ENCODE measurements at places on chromosomes 13 and 19. TPM values are rescaled to one million over a fixed set of nuclear protein-coding genes. Genes with fewer than 3 reads are reported as not detected.

GRCh38 chr13:79782541-79783205 lies 301.7 kb downstream of the NDFIP2 start:
- DNase-seq, result no peak

Gene C19orf33
- total RNA-seq, result 61.5 TPM

DNA sequence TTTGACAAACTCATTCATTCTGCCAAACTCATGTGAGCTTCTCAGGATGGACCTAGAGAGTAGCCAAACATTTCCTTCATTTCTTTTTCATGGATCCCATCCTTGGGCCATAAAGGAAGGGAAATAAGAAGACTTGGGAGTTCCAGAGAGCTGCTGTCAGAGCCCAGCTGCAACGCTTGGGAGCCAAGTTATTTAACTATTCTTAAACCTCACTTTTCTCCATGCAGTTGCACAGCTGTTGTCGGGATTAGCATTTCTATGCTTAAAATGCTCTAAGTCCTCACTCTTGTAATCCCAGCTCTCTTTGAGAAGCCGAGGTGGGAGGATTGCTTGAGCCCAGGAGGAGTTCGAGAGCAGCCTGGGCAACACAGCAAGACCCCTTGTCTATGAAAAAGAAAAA lies 11.7 kb upstream of the CASP14 start:
- no peak for DNase-seq

DNA sequence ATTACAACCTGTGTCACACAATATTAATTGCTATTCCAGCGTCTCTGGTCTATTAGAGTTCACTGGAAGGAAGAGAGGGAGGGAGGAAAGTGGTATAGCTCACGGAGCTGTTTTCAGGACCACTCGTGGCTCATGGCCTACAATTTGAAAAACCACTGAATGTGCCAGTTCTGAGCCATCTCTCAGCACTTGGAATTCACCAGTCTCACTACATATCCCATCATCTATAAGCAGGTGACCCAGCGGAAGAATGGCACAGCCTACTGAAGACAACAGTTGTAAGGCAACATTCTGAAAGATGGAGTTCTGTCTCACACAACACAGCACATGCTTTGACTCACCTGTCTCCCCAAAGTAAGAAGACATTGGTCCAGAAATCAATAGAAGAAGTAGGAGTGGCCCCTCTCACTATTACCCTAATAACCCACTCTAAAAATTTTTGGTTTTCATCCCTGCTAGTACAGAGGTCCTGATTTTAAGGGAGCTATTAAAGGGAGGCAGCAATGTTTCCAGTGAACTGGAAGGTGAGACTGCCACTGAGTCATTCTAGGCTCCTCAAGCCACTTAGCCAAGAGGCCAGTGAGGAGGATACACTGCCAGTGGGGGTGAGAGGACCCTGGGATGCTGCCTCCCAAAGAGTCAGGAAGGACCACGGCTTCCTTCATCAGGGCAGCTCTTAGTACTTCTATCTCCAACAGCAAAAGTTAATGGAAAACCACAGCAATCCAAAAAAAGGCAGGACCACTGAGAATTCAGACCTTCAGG lies 50.0 kb upstream of the DOCK9 start:
- DNase-seq, result no peak

DNA sequence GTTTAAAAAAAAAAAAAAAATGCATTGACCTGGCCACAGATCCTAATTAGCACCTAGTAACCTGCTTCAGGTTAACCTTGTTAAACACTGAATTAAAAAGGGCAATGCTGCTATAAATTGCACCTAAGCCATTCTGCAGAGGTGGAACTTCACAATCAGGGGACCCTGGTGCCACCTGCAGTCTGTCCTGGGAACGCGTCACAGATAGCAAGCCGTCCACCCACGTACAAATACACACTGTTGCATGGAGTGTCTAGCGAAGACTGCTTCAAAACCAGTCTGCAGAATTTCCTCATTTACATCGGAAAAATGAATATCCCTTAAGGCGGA lies 169.3 kb downstream of the COL4A1 start:
- no peak for DNase-seq

DNA sequence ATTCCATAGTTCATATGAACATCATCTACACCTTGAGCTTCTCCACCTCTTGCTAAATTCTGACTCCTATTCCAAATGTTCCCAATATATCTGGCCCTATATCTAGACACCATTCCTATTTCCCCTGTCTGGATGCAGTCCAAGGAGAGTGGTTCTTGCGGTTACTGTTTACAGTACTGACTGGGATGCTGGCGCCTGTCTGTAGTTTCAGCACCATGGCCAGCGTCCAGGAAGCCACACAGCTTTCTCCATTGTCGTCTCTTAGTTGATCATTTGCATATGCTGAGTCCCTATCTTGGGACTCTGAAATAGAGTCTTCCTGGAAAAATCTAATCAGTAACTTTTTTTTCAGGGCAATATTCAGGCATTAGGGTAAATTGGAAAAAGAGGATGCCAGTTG lies 14.9 kb downstream of the LAIR2 start:
- DNase-seq, result no peak

Gene CCDC169
- not detected for total RNA-seq

GRCh38 chr13:99980824-99981734 lies 505 bp upstream of the ZIC2 start:
- DNase-seq, result no peak

DNA sequence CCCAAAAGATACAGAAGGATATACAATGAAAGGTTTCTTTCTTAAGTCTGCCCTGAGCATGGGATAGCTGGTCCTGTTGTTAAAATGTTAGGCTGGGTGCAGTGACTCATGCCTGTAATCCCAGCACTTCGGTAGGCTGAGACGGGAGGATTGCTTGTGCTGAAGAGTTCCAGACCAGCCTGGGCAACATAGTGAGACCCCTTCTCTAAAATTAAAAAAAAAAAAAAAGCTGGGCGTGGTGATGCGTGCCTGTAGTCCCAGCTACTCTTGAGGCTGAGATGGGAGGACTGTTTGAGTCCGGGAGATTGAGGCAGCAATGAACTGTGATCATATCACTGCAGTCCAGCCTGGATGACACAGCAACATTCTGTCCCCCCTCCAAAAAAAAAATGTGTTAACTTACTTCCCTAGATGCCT lies 52.5 kb upstream of the SHKBP1 start:
- DNase-seq, result no peak

Gene ARRDC5
- total RNA-seq, result 1.1 TPM

DNA sequence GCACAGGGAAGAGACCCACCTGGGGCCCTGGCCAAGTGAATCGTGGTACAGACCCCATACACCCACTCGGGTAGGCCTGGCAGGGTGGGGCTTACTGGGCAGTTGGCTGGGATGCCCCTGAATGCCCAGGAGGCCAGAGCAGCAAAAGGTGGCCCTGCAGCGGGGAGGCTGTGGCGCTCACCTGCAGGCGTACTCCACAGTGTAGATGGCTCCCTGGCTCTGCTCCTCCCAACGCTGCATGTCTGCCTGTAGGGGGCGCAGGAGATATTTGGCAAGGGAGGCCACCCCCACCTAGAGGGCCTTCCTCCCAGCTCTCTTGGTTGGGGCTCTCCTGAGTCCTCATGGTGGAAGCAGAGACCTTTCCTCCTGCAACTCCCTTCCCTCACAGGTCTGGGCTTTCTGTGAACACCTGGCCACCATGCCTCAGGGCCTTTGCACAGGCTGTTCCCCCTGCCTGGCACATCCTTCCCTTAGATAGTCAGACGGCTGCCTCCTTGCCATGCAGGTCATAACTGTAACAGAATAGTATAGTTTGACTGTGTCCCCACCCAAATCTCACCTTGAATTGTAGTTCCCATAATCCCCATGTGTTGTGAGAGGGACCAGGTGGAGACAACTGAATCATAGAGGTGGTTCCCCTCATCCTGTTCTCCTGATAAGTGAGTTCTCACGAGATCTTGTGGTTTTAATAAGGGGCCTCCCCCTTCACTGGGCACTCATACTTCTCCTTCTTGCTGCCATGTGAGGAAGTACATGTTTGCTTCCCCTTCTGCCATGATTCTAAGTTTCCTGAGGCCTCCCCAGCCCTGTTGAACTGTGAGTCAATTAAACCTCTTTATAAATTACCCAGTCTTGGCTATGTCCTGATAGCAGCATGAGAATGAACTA lies 5.9 kb downstream of the BORCS8 start:
- DNase-seq, result no peak

Gene TSHZ3
- total RNA-seq, result 10.6 TPM

Gene PSENEN
- total RNA-seq, result 32.5 TPM

Gene NPHS1
- total RNA-seq, result 0.48 TPM

- DNase-seq, result peak; percentile 90
Observed at GRCh38 chr19:41144403-41144802, 30.2 kb downstream of the CYP2F1 start.

Gene TYROBP
- total RNA-seq, result 171 TPM

GRCh38 chr19:30163663-30164062 lies 208.5 kb upstream of the ZNF536 start:
- no peak for DNase-seq

DNA sequence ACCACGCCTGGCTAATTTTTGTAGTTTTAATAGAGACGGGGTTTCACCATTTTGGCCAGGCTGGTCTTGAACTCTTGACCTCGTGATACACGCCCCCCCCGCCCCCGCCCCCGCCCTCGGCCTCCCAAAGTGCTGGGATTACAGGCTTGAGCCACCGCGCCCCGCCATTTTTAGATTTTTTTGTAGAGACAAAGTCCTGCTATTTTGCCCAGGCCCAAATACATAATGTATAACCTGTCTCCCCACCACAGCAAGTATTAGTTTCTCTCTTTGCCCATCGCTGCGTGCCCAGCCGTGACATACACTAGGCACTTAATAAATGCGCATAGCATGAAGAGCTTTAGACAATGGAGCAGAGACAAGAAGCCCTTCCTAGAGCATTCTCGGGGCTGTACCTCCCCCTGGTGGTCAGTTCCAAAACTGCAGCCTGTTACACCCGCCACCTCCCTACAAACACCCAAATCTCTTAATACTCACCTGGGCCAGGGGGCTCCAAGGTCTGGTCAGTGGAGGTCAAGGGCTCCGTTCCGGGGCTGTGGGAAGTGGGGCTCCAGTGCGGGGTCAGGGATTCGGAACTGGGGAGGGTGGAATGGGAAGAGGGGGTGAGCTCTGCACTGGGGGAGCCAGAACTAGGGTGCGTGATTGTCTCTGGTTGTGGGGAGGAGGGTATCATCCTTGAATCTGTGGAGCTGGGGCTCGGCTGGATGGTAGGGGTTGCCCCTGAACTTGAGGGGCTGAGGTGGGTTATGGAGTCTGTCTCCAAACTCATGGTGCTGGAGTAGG lies 22.5 kb downstream of the IQCN start:
- peak; percentile 84 for DNase-seq

Gene ZNF844
- 2.5 TPM for total RNA-seq

DNA sequence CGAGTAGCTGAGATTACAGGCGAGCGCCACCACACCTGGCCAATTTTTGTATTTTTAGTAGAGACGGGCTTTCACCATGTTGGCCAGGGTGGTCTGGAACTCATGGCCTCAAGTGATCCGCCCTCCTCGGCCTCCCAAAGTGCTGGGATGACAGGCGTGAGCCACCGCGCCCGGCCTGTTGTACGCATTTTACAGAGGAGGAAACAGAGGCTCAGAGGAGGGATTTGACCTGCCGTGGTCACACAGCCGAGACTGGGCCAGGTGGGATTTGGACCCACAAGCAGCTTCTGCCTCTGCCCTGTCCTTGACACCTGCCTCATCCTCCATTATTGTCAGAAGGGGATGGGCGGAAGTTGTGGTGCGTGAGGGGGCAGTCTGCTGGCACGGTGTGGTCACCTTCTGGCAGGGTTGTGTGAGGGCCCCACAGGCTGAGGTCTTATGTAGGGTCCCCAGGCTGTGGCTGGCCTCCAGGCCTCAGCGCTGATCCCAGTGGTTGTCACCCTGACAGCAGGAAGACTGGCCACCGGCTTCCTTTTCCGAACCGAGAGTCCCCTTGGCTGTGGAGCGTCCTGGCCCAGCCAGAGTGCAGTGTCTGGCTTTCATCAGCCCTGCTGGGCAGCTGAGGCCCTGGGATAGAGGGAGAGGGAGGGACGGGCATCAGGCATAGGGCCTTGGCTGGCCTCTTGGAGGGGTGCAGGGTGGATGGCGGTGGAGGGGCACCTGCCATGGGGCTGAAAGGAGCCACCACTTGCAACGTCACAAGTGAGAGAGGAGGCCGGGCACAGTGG lies 20.3 kb downstream of the NFIC start:
- DNase-seq, result no peak

- DNase-seq, result no peak
Observed at GRCh38 chr13:51243832-51244231, 21.6 kb downstream of the FAM124A start.

GRCh38 chr19:31548941-31549340 lies 199.7 kb upstream of the TSHZ3 start:
- no peak for DNase-seq

DNA sequence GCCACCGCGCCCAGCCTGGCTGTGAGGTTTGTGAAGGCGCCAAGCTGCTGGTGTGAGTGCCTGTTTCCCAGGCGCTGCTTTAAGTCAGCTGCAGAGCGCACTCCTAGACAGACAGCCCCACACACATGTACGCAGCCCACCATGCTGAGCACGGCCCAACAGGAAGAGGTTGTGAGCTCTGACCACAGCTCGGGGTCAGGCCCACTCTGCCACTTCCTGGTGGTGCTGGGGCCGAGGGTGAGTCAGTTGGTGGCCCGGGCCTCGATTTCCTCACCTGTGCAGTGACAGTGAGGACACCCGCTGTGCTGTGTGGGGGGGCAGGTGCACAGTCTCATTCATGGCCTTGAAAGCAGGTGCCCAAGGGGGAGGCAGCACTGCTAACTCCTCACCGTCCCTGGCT lies 106.7 kb downstream of the KDM4B start:
- DNase-seq, result no peak

Gene COX7A1
- total RNA-seq, result 60.3 TPM

Gene RDH8
- not detected for total RNA-seq

Gene SKA3
- not detected for total RNA-seq

DNA sequence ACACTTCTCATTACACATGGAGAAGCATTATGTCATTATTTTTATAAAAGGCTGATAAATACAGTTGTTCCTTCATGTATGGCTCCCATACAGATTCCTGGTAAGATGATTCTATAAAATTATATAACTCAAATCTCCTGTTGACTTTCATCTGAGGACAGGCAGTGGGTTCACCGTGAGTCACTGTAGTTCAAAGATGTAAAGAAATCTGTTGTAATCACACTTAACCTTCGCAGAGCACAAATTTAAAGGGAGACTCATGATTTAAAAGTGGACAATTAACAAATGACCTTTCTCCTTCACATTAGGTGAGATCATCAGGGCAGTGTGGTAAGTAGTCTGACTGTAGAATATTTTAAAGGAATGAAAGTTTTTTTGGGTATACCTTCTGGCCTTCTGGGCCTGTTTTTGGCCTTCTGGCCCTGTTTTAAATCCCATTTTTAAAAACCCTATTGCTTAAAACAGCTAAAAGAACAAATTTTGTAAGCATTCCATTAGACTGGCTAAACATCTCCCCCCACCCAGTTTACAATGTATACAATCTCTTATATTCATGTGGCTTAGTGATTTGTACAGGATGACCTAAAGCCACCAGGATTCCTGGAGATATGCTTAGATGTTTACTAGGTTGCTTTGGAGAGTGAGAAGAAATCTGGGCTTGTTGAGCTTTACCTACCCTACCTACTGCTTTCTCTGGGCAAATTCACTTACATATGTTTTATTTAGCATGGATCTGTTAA lies 171.2 kb downstream of the ITGBL1 start:
- no peak for DNase-seq

- no peak for DNase-seq
Observed at GRCh38 chr13:56510836-56511235, 629.9 kb upstream of the PRR20A start.

Measured in omental fat pad (tissue), 4 donors.